Spinal cord (tissue), 10 donors: ENCODE measurements at places on chromosomes 13 and 19. TPM values are rescaled to one million over a fixed set of nuclear protein-coding genes. Genes with fewer than 3 reads are reported as not detected.
A peak's percentile ranks its signal among the peaks of the same experiment; 100 is the strongest.

GRCh38 chr13:36675213-36675536 lies 1.4 kb downstream of the SERTM1 start:
- no peak for DNase-seq
- no peaks in the 10 kb centered on the region for H3K36me3 ChIP-seq
- H3K4me1 ChIP-seq, result peaks cover 15% of the 10 kb centered on the region
- H3K27ac ChIP-seq, result no peak overlapping the region
- H3K4me3 ChIP-seq, result no peak overlapping the region

- no peak overlapping the region for H3K4me3 ChIP-seq
- no peak for DNase-seq
- no peaks in the 10 kb centered on the region for H3K27me3 ChIP-seq
- H3K27ac ChIP-seq, result no peak overlapping the region
- H3K4me1 ChIP-seq, result peaks cover 9% of the 10 kb centered on the region
Observed at GRCh38 chr19:55398200-55398925, 9.2 kb downstream of the UBE2S start.

Gene GPR12
- total RNA-seq, result 12.7 TPM

- DNase-seq, result no peak
- H3K36me3 ChIP-seq, result peaks cover 3% of the 10 kb centered on the region
- no peak overlapping the region for H3K4me3 ChIP-seq
- H3K4me1 ChIP-seq, result peaks cover 15% of the 10 kb centered on the region
Observed at GRCh38 chr19:1495799-1496713, 5.1 kb downstream of the REEP6 start.

- DNase-seq, result no peak
- H3K27me3 ChIP-seq, result no peaks in the 10 kb centered on the region
- H3K4me1 ChIP-seq, result peaks cover 53% of the 10 kb centered on the region
- no peak overlapping the region for H3K4me3 ChIP-seq
- peaks cover 5% of the 10 kb centered on the region for H3K36me3 ChIP-seq
Observed at GRCh38 chr19:49152119-49152550, 3.1 kb downstream of the HRC start.

GRCh38 chr13:43676320-43676719 lies 110.5 kb downstream of the ENOX1 start:
- no peak overlapping the region for H3K4me3 ChIP-seq
- no peaks in the 10 kb centered on the region for H3K36me3 ChIP-seq
- peaks cover 4% of the 10 kb centered on the region for H3K4me1 ChIP-seq
- no peaks in the 10 kb centered on the region for H3K27me3 ChIP-seq

- DNase-seq, result no peak
- H3K36me3 ChIP-seq, result no peaks in the 10 kb centered on the region
- H3K27ac ChIP-seq, result no peak overlapping the region
- no peaks in the 10 kb centered on the region for H3K4me1 ChIP-seq
- no peak overlapping the region for H3K4me3 ChIP-seq
Observed at GRCh38 chr13:37960427-37960826, 90.9 kb upstream of the TRPC4 start.

DNA sequence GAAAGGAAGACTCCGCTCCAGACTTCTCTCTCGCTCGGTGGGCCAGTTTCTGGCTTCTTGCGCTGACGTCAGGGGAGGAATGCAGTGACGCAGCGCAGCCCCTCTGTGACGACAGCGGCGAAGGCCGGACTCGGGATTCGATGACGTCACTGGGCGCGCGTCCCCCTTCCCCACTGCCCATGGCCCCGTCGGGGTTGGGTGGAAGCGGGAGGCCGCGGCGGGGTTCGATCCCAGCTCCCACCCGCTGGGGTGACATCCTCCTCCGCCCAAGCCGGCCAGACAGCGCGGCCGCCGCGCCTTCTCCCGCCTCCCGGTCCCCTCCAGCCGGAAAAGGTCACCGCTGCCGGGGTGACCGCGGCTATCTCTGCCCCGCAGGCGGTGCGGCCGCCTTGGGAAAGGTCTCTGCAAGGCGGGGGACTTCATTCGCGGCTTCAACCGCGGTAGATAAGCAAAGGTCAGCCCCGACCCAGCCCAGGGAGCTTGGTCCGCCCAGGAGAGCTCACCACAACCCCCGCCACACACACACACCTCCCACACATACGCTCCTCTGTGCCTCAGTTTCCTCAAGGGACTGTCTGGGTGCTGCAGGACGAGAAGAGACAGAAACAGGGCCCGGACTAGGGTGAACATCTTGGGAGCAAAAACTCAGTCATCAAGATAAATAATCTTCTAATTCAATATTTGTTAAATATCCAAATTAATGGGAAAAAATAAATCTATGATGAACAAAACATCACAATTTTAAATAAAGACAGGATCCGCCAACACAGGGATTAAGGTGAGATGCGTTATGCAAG lies 844 bp upstream of the RFX1 start:
- no peaks in the 10 kb centered on the region for H3K27me3 ChIP-seq
- peaks cover 25% of the 10 kb centered on the region for H3K4me1 ChIP-seq
- peak overlapping the region; percentile 99 for H3K27ac ChIP-seq
- no peaks in the 10 kb centered on the region for H3K36me3 ChIP-seq

Gene ZNF221
- total RNA-seq, result 18.3 TPM

Gene LRRC63
- 0.79 TPM for total RNA-seq

Gene ARGLU1
- total RNA-seq, result 150 TPM

DNA sequence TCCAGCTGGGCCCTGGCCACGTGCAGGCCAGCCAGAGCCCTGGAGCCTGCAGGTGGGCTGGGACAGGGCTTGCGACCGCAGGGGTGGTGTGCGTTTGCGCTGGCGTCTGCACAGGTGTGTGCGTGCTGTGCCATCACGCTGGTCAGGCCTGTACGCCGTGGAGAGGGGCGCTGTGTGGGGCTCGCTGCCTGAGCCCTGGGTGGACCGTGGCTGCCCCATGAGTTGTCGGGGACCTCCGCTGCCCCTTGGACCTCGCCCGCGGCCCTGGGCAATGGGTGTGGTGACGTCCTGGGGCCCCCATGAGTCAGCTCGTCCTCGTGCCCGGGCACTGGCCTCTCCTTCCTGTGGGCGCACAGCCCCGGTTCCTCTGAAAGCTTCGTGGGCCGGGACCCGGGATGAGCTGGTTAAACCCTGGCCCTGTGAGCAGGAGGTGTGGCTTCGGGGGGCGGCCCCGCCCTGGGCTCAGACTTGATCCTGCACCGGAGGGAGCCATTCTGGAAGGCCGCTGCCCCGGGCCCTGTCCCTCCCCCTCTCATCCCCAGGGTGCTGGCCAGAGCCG lies 6.8 kb downstream of the CSNK1G2 start:
- H3K4me3 ChIP-seq, result no peak overlapping the region
- H3K4me1 ChIP-seq, result peaks cover 23% of the 10 kb centered on the region
- peaks cover 63% of the 10 kb centered on the region for H3K36me3 ChIP-seq
- no peak overlapping the region for H3K27ac ChIP-seq

DNA sequence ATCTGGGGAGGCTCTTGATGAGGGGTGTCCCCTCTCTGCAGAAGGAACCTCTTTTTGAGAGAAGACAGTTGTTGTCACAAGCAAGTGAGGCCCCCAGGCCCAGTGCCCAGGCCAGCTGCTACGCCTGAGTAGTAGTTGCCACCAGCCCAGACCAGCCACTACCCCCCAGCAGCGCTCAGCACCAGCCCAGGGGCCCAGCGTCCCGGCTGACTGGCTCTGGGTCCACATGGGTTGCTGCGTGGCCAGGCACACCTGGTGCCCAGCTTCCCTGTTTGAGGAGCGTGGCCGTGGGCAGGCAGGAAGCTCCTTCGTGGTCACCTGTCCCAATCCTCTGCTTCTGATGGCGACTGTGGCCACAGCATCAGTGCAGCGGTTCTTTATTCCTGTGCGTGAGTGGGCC lies 84.7 kb downstream of the KDM4B start:
- no peak overlapping the region for H3K27ac ChIP-seq
- peaks cover 79% of the 10 kb centered on the region for H3K4me1 ChIP-seq
- H3K4me3 ChIP-seq, result no peak overlapping the region
- peaks cover 82% of the 10 kb centered on the region for H3K36me3 ChIP-seq
- no peak for DNase-seq

- H3K36me3 ChIP-seq, result no peaks in the 10 kb centered on the region
- peak; percentile 93 for DNase-seq
- H3K27me3 ChIP-seq, result peaks cover 17% of the 10 kb centered on the region
- H3K4me3 ChIP-seq, result no peak overlapping the region
- H3K4me1 ChIP-seq, result peaks cover 44% of the 10 kb centered on the region
Observed at GRCh38 chr19:8361921-8362793, 1.8 kb upstream of the ANGPTL4 start.

DNA sequence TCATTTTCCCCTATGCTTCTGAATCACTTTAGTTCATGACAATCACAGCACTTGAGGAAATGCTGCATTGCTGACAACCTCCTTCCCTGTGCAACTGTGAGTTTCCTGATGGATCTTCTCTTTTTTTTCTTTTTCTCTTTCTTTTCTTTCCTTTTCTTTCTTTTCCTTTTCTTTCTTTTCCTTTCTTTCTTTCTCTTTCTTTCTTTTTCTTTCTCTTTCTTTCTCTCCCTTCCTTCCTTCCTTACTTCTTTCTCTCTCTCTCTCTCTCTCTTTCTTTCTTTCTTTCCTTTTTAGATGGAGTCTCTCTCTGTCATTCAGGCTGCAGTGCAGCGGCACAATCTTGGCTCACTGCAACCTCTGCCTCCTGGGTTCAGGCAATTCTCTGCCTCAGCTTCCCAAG lies 247.9 kb upstream of the HTR2A start:
- H3K36me3 ChIP-seq, result no peaks in the 10 kb centered on the region
- H3K4me3 ChIP-seq, result no peak overlapping the region

Gene RASL11A
- total RNA-seq, result 7.2 TPM

Gene CD22
- 13.5 TPM for total RNA-seq

DNA sequence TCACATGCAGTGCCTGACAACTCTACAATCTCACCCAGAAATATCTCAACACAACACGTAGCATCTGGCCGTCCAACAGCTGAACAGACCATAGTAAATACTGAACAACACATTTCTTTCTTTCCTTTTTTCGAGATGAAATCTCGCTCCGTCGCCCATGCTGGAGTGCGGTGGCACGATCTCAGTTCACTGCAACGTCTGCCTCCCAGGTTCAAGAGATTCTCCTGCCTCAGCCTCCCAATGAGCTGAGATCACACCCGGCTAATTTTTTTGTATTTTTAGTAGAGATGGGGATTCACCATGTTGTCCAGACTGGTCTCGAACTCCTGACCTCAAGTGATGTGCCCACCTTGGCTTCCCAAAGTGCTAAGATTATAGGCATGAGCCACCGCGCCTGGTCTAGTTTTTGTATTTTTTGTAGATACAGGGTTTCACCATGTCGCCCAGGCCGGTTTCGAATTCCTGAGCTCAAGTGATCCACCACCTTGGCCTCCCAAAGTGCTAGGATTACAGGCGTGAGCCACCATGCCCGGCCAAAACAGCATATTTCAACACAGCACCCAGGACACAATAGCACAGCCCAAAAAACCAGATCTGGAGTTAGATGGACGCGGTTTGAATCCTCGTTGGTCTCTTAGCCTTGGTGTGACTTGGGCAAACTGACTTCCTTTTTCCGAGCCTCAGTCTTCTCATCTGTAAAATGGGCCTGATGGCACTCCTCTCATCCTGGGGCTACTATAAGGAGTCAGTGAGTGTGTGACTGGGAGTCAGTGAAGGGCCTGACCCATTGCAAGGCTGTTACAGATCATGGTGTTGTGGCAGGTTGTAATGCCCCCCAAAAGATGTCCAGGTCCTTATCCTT lies 22.6 kb downstream of the CYP2A6 start:
- no peak overlapping the region for H3K27ac ChIP-seq
- no peak overlapping the region for H3K4me3 ChIP-seq
- no peak for DNase-seq
- no peaks in the 10 kb centered on the region for H3K4me1 ChIP-seq
- H3K36me3 ChIP-seq, result peaks cover 9% of the 10 kb centered on the region

Gene TM9SF2
- 175 TPM for total RNA-seq

Gene ZNF225
- 12.1 TPM for total RNA-seq

- no peak for DNase-seq
- H3K4me1 ChIP-seq, result no peaks in the 10 kb centered on the region
- no peak overlapping the region for H3K27ac ChIP-seq
- no peak overlapping the region for H3K4me3 ChIP-seq
- no peaks in the 10 kb centered on the region for H3K36me3 ChIP-seq
Observed at GRCh38 chr13:52118595-52118994, 10.3 kb downstream of the NEK5 start.

DNA sequence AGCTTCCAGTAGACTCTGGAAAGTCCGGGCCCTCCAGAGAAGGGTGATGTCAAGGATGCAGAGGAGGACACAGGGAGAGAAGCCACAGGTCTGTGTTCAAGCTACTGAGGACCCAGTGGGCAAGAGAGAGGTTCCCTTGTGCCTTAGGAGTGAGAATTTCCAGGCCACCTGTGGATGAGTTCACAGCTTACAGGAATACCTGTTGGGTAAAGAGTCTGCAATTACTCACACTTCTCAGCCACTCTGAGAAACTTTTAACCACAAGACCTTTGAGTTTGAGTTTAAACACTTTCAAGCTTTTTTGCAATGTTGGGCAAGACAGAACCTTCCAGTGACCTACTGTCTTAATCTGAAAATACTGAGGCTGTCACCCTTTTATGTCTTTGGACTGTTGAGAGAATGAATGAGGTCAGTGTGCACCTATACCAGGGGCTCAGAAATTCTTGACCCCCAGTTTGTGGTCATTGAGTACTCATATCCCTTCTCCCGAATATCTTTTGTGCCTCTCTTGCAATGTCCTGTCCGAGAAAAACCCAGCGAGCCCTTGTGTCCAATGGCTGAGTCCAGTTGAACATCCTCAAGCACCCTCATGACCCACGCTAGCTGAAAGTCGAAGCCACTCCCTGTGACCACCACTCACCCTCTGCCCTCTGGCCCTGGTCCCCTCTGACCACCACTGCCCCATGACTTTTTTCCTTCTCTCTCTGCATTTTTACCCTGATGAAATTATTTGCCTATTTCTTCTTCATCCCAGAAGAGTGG lies 368.5 kb upstream of the ZNF507 start:
- no peaks in the 10 kb centered on the region for H3K27me3 ChIP-seq
- no peak for DNase-seq
- no peak overlapping the region for H3K4me3 ChIP-seq
- H3K4me1 ChIP-seq, result no peaks in the 10 kb centered on the region
- no peak overlapping the region for H3K27ac ChIP-seq

- peak; percentile 81 for DNase-seq
- H3K36me3 ChIP-seq, result no peaks in the 10 kb centered on the region
- H3K4me3 ChIP-seq, result no peak overlapping the region
- no peaks in the 10 kb centered on the region for H3K27me3 ChIP-seq
- no peaks in the 10 kb centered on the region for H3K4me1 ChIP-seq
Observed at GRCh38 chr13:108226184-108226583, 8.0 kb downstream of the ABHD13 start.

GRCh38 chr19:38729653-38730469 lies 14.4 kb downstream of the CAPN12 start:
- H3K4me3 ChIP-seq, result no peak overlapping the region
- H3K27me3 ChIP-seq, result peaks cover under 1% of the 10 kb centered on the region
- peaks cover 74% of the 10 kb centered on the region for H3K36me3 ChIP-seq
- no peak for DNase-seq
- peaks cover 12% of the 10 kb centered on the region for H3K4me1 ChIP-seq
- H3K27ac ChIP-seq, result no peak overlapping the region

Gene OR10H1
- total RNA-seq, result not detected
